Hypothalamus (tissue), 51 donors: ENCODE measurements at places on chromosomes 13 and 19.

DNA sequence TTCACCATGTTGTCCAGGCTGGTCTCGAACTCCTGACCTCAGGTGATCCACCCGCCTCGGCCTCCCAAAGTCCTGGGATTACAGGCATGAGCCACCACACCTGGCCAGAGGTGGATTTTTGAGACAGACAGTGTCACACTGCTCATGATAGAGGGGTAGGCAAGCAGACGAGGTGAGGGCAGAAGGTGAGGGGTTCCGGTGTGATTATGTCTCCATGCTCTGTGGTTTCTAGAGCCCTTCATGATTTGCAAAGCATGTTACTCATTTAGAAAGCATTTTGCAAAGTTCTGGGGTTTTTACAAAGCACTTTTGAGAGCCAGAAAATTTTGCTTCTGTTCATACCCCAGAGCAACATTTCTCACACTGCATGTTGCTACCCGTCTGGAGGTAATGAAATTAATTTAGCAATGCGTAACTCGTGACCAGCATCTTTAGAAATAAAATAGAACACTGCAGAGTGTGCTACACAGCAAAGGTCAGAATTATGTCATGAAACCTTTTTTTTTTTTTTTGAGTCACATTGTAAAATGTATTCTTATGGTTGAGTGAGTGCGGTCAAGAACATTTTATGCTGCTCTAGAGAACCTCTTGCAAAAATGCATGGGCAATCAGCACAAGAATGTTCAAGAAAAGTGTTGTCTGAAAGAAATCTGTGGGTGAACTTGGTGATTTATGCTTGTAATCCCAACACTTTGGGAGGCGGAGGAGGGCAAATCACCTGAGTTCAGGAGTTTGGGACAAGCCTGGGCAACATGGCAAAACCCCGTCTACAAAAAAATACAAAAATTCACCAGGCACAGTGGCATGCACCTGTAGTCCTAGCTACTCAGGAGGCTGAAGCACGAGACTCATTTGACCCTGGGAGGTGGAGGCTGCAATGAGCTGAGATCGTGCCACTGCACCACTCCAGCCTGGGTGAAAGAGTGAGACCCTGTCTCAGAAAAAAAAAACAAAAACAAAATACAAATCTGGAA lies 58.0 kb downstream of the MAP4K1 start:
- no peak for DNase-seq

DNA sequence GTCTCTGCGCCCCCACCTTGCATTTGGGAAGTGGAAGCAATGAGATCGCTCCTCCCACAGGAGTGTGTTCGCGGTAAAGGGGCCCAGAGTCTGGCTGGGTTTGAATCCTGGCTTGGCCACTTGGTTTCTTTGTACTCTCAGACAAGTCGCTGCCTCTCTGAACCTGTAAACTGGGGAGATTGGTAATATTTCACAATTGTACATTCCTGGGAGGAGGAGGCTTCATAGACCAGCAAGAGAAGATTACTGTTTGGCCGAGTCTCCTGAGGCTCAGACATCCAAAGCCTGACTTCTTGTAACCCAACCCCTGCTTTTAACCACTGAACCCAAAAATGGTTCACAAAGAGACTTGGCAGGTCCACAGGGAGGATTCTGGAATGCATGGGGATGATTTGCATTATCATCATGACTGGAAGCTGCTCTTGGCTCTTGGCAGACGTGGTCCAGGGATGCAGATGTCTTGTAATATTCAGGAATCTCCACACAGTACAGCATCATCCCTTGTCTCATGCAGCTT lies 13.6 kb upstream of the STRN4 start:
- no peak for DNase-seq

DNA sequence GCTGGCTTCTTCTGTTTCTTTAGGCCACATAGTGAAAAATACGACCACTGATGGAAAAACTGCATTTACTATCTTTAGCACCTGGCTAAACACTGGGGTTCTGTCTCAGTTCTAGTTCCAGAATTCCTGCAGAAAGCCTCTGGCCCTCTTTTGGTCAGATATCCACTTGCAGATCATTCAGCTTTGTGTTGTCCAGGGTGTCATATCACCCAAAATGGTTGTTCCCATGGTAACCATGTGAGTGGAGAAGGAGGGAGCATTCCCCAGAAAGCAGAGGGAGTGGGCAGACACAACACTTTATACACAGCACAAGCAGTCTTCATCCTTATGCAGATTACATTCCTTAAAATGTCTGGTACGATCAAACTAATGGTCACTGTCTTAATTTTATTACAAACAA lies 73.5 kb downstream of the CAB39L start:
- no peak for DNase-seq

GRCh38 chr19:16094360-16095070 lies 17.2 kb upstream of the RAB8A start:
- DNase-seq, result no peak

DNA sequence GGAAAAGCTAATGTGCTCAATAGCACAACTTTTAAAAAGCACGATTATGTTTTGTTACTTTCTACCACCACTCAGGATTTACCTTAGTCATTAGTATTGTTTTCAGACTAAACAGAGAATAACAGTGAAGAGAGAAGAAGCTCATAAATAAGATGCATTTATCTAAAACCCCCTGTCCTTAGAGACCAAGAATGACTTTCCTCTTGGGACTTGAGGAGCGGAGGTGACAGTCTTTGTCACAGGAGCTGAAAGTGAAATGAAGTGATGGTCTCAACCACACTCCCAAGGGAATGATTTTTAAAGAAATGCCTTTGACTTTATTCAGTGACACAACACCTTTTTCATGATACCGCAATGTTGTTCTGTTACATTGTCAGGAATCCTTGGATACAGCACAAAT lies 190.6 kb upstream of the NBEA start:
- no peak for DNase-seq
